Cortex of kidney (tissue), 1 donor: ENCODE measurements at places on chromosomes 4 and X.

- no peak for DNase-seq
Measured at GRCh38 chrX:130304587-130305368, 34.9 kb upstream of the SLC25A14 start.

DNA sequence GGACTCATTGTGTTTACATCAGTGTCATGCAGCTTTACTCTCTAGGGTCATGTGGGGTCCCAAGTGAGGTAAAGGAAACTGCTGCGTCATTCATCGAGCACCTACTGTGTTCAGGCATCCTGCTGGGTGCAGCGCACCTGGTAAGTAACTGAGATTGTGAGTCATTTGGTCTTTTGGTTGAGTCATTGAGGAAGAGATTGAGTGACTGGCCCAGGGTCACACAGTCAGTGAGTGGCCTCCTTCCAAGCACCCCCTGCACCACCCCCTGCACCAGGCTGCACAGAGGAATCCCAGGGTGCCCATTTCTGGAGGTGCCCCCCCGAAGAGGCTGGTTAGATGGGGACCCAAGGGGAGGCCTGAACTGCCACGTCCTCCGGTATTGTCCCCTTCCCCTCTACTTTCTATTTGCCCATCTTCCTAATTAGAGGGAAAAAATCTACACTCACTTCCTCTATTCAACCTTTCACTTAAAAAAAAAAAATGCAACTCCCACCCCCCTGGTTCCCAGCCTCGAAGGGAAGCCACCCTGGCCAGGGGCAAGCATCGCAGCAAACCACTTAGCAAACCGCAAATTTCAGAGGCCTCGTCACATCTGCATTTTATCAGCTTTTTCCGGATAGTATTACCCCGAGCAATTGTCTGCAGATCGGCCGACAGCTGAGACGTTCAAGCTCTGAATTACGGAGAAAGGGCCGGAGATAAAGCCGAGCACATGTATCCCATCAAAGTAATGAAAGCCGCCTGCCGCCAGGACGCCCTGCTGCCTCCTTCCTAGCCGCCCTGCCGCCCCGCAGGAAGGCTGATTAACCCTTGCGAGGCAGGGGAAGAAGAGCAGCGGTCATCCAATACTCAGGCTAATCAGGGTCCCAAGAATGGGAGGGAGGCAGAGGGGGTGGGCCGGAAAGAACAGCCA is 96.3 kb upstream of the MSX1 start:
- DNase-seq = no peak

DNA sequence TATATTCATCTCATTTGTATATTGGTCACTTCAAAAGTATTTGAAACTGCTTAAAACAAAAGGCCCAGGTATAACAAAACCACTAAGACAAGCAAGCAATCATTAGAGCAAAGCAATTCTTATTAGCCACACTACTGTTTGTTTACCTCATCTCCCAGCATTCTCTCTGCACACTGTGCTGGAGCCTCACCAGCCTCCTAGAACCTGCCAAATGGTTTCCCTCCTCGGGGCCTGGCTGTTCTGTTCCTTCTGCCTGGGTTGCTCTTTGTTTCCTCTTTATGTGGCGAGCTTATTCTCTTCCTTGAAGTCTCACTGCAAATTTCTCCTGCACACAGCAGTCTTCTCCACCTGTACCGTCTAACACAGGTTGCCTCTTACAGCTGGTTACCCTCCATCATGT is 67.5 kb upstream of the MND1 start:
- DNase-seq = no peak

DNA sequence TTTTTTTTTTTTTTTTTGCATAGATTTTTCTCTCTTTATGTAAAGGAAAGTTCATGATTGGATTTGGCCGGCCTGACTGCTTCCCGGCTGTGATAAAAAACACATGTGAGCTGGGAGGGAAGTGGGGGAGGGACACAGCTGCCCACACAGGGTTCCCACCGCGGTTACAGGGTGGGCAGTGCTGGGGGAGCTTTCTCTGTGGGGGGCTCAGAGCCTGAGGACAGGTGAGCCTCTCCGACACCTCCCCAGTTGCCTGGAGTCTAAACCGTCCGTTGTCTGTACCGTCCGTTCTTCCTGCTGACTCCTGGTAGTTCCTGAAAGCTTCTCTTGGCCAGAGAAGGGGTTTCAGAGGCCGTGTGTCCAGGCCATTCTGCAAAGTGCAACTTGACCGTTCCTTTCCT is 21.8 kb downstream of the SHOX start:
- no peak for DNase-seq

DNA sequence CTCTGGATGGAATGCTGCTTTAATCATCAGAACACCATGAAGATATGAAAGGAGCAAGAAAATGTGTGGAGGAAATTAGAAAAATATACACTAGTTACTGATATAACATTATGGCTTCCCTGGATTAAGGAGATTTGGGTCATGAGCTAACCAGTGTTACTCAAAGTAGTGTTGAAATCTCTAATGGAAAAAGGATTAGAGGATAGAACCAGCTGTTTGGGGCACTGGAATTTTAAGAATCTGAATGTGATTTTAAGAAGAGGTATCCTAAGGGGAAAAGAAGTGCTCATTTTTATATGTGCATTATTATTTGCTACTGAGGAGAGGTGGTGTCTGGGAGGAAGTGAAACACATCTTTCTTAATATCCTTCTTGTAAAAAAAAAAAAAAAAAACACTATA is 164.1 kb upstream of the PPARGC1A start:
- no peak for DNase-seq

GRCh38 chr4:24533364-24533763 is 51.0 kb downstream of the DHX15 start:
- no peak for DNase-seq

DNA sequence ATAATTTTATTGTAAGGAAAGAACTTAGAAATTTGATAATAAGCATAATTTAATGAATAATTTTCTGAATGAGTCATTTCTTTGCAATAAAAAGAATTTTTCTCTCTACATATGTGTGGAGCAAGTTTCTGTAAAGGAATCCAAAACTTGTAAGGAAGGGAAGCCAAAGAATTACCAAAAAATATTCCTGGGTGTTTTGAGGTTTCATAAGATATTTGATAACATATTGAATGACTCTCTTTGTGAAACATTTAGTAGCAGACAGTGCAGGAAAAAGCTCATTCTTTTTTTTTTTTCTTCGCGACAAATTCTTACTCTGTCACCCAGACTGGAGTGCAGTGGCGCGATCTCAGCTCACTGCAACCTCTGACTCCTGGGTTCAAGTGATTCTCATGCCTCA is 469.0 kb upstream of the MAGEB2 start:
- DNase-seq = no peak

DNA sequence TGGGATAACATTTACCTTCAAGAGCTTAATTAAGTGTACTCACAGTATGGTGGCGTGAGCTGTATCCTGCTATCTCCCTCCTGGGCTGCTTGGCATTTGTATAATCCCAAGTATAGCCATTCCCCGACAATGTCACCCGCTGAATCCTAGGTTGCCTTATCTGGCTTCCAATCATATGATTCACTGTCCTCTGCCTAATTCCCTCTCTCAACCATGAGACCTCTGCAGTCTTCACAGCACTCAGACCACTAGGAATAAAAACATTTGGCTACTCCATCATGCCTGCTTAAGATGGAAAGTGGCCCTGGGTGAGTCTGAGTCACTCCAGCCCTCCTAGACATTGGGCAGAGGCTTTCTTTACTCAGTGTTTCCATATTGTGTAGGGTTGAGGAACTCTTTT is 28.9 kb upstream of the WDFY3 start:
- no peak for DNase-seq

- no peak for DNase-seq
Measured at GRCh38 chr4:93645120-93645519, 183.4 kb upstream of the ATOH1 start.

GRCh38 chrX:63740382-63740781 is 44.6 kb downstream of the ARHGEF9 start:
- no peak for DNase-seq

DNA sequence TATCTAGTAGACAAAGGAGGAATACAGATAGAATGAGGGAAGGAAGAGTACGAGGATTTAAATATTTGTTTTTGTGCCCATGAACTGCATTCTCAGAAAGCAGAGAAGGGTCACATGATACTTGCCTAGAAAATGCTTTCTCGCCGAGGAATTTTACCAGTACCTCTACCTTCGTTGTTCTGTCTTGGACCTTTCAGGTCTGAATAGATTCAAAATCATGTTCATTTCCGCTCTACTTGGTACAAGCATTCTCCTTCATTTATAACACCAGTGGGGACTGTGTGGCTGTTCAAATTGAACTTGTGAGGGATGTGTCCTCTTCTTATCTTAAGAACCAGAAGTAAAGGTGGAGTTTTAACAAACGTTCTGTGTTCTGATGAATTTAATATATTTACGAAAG is 1.9 kb downstream of the USP38 start:
- no peak for DNase-seq

GRCh38 chr4:54727346-54727745 is 69.6 kb downstream of the KIT start:
- DNase-seq = no peak

GRCh38 chr4:93828995-93829819 is 654 bp downstream of the ATOH1 start:
- no peak for DNase-seq

- DNase-seq = no peak
Measured at GRCh38 chrX:49838374-49838773, 9.3 kb downstream of the PAGE4 start.

DNA sequence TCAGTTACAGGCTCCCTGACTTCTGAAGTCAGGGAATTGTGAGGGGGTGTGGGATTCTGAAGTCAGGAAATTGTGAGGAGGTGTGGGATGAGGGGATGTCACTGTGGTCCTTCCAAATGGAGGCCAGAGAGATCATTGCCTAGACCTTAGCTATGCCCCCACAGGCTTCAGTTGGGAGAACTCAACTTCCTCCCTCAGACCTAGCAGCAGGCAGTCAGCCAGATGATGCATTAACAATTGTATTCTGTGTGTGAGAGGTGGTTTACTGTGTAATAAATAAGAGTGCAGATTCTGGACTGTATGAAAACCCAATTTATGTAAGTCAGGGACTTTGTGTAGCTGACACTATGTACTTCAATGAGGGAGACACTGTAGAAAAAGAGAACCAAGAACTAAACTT is 65.7 kb downstream of the FREM3 start:
- DNase-seq = no peak

- DNase-seq = no peak
Measured at GRCh38 chrX:45001048-45001447, 128.1 kb downstream of the KDM6A start.

DNA sequence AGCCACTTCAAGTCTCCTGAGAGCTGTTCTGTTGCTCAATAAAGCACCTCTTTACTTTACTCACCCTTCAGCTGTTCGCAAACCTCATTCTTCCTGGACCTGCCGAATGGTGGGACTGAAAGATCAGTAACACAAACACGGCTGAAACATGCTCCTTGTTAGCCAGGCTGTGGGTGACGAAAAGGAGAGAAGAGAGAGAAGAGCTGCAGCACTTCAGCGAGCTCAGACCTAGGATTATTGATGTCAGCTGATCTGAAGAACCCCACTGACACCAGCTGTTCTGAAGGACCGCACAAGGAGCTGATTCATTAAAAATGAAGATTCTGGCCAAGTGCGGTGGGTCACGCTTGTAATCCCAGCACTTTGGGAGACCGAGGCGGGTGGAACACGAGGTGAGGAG is 2020.0 kb upstream of the ADGRL3 start:
- no peak for DNase-seq

GRCh38 chr4:74545448-74545847 is 100.5 kb downstream of the AREG start:
- DNase-seq = no peak

- DNase-seq = no peak
Measured at GRCh38 chrX:21708116-21708515, 49.8 kb downstream of the SMPX start.

DNA sequence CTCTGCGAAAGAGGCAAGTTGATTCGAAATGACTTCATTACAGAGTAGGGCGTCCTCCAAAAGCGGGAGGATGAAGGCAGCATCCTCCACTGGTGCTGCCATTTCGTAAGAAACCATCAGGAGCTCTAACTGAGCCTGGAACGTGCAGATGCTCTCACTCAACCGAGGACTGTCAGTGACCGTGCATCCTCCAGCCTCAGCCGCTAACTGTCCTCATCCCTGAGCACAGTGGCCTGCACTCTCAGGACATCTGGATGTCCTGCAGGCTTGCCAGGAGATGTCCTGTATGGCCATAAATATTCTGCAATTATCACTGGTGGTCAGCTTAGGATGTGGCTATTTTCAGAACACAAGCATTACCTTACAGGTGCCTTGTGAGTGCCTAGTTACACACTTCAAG is 107.1 kb upstream of the ADRA2C start:
- DNase-seq = no peak

DNA sequence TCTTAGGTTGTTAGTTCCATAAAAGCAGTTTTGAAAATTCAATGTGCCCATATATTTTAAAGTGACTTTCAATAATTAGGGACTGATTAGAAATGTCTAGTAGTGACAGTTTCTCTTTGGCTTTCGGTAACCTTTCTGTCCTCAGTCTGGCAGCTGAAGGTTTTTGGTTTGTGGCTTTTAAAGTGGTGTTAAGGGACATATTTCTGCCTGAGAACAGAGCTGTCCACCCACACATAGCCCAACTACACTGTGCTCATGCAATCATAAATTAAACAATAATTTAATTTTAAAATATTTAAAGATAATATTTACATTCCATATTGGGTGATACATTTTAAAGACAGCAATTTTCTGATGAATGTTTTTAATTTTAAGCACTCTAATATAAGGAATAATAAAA is 335.0 kb upstream of the TENM3 start:
- DNase-seq = no peak

- no peak for DNase-seq
Measured at GRCh38 chr4:107153228-107153627, 117.1 kb upstream of the DKK2 start.

DNA sequence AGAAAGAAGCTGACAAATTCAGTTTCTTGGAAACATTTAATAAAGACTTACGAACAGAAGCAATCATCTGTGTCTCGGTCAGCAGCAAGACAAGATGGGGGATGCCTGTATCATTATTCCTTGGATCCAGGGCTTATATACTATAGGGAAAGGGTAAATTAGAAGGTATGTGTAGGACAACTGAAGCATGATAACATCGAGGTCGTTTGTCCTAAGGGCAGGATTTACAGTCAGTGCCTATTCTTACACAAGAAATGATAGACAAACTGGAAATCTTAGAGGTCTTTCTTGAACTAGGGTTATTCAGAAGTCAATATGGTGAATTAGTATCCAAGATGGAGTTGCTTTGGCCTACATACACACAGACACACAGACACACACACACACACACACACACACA is 553.0 kb downstream of the STPG2 start:
- no peak for DNase-seq

GRCh38 chr4:183030309-183030708 is 68.7 kb upstream of the WWC2 start:
- DNase-seq = no peak

GRCh38 chr4:75099321-75099720 is 166.4 kb downstream of the PARM1 start:
- no peak for DNase-seq

GRCh38 chr4:6333301-6334202 is 63.9 kb downstream of the WFS1 start:
- no peak for DNase-seq
